Activated CD4-positive, alpha-beta memory T cell treated with anti-CD3 and anti-CD28 coated beads, Interleukin-2, amount 10 ng/mL, durations not matched to agents 7 days and 5 days (primary cell): ENCODE measurements at places on chromosomes 12 and 14. TPM values are rescaled to one million over a fixed set of nuclear protein-coding genes. Genes with fewer than 3 reads are reported as not detected.

The NGB gene
- not detected for total RNA-seq

GRCh38 chr12:180445-180844 is 33.5 kb downstream of the SLC6A12 start:
- DNase-seq = peak; percentile 28

DNA sequence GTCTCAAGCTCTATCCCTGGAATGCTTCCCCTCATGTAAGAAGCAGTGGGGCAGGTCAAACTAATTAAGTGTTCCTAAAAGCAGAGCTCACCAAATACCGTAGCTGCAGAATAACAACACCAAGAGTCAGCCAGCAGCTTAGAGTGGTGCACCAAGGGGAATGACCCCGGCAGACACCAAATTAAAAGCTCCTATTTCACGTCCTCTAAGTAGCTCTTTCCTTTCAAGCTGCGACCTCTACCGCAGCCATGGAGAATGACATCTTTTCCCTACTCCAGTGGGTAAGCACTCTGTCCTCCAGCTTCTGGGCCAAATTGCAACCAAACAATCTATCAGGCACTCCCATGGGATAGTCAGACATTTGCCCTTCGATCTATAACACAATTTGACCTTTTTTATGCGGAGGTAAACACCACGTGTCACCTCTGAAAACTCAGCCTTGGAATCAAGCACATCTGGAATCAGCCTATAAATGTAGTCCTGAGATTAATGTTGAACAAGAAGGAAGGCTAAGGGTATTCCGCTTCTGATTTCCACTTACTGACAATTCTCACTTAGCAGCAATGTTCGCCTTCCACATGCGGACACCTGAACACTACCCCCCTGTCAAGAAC is 67.6 kb upstream of the CDKN3 start:
- DNase-seq = no peak

The CACNA2D4 gene
- total RNA-seq = 23.6 TPM

GRCh38 chr12:57479376-57480115 is at the start of gene ARHGAP9:
Gene ARHGAP9 (minus strand): TSS chr12:57479866. CDS start chr12:57479406, 460 bp downstream.
- DNase-seq = peak; percentile 73

- no peak for DNase-seq
These were observed 15.3 kb downstream of the VPS37B start for GRCh38 chr12:122880668-122881067.

DNA sequence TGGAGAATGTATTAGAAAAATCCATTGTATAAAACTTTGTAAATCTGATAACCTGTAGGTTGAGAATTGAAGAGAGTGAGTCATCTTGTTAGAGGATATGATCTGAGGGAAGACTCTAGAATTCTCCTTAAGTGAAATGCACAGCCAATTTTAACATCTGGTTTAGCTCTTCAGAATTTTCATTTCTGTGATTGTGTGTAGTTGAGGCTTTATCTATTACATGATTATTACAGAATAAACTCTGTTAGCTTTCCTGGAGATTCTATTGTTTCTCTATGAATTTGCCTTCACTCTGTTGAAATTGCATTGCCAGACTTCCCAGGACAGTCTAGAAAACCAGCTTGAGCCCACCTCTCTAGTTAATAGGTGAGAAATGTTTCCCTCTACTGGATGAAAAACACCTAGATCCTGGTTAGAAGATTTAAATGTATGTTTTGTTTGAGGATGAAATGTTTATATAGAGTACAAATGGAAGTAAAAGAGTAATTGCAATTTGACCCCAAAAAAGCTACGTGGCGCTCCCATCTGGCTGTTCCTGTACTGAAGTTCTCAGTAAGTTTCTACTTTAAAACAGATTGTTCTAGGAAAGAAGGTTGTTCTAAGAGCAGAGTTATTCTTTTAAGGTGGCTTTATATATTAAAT is 2.9 kb downstream of the NUDT4 start:
- DNase-seq = no peak

The BEGAIN gene
- total RNA-seq = 3.1 TPM

DNA sequence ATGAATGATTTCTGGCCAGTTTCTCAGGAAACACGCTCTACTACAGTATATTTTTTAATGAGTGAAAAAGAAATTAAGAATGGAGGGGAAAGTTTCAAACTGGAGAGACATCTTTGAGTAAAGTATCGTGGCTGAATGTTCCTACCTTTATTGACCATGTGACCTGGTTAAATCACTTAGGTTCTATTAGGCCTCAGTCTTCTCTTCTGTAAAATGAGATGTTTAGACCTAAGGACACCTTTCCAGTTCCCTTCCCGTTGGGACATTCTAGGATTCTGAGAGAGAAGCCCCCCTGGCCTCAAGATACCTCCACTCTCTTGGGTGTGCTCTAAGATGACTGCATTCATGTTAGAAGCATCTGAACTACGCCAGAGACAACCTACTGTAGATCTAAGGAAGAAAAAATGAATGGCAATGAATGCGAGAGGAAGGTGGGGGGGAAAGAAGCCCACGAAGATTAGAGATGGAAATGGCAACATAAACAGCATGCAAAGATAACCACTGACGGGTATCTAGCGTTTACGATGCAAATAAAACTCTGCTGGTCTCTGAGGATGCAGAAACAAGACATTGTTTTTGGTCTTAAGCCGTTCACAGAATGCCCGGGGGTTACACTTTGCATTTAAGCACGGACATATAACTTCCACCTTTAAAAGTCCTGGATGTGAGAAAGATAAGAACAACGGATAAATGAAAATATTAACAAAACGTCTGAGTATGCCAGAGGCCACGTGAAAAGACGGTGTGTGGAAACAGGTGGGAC is 599 bp upstream of the CPSF6 start:
- no peak for DNase-seq

GRCh38 chr14:104800771-104801519 is at the start of gene ZBTB42:
Gene ZBTB42 (plus strand): TSS chr14:104801101. CDS start chr14:104801198, 97 bp downstream.
- peak; percentile 79 for DNase-seq

DNA sequence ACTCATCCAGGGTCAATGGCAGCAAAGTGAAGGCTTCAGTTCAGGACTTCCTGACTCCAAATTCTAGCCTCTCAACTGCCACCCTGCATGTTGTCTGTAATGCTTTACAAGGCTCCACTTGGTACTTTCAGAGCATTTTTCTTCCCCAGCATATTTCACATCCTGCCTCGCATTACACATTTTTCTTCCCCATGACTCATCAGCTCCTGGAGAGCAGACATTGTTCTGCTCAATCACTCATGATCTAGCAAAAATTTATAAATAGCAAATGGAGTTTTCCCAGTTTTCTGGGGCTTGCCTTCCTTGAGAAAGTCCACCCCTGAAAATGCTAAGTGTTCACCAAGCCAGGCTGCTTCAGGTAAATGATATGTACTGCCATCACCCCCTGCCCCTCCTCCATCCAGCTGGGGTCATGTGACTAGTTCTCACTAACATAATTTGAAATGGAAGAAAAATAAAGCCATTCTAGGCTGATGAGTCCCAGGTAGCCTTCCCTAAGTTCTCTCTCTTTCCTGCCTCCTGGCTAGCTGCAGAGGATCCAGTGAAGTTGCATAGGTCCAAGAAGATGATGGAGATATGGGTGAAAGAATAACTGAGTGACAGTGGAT is 69.4 kb downstream of the ARMH4 start:
- no peak for DNase-seq

GRCh38 chr12:118959348-118959747 is 22.0 kb upstream of the SRRM4 start:
- DNase-seq = no peak

The SLCO1B1 gene
- not detected for total RNA-seq

- no peak for DNase-seq
These were observed 35.8 kb downstream of the NCKAP5L start for GRCh38 chr12:49792181-49792970.

DNA sequence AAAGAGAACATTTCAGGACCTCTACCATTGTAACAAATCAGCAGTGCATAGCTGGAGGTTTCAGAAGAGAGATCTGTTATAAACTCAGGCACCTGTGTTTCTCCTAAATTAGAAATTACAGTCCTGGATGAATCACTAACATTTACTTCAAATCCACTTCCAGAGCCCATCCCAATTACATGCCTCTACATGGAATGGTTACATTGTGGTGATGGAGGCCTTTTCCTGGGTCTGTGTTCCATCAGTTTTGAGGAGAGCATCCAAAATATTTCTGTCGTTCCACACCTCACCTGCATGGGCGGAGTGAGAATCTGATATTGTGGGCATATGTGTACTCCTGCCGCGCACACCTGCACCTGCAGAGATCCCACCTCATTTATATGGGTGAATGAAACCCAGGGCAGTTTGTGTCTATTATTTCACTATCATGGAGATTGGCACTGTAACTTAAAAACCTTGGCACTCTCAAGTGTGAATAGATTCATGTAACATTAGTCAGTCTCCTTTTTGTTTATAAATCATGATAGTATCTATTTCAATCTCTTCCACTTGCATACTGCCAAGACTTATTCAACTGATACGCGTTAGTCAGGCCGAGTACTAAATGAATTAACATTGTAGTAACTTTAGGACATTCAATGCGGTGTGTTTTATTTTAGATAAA is 215.1 kb upstream of the FAR2 start:
- DNase-seq = no peak

The PLEKHD1 gene
- 0.15 TPM for total RNA-seq

DNA sequence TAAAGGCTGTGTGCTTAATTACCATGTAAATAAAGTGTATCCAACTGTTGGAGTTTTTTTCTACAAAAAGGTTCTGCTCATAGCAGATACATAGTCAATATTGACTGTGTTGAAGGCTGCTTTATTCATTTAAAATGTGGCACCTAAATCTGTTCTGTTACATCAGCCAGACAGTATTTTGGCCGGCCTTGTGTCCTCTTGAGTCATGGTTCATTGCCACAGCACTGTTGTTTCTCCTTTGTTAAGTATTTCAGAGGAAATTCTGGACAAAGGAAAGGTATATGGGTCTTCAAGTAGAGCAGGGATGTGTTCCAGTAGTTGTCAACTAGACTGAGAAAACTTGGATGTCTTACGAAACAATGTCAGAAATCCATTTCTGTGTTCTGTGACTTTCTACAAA is 95.5 kb downstream of the SLC38A6 start:
- DNase-seq = no peak

DNA sequence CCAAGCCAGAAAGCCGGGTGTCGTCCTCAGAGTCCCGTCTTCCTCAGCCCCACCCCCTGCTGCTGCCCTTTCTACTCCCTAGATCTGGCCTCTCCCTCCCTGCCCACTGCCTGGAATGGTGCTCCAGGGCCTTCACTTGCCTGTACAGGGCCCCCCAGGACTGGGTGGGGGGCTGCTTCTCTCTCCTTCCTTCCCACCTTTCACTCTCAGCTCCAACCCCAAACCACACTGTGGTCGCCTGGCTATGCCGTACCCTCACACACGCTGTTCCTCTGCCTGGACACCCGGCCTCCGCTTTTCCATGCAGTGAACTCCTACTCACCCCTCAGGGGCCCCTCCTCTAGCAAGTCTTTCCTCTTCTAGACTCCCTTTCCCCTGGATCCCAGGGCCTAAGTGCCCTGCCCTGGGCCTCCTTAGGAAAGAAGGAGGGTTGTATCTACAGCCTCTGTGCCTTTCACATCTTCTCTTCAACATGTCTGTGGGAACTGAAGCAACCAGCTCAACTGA is 25.5 kb upstream of the DIO3 start:
- DNase-seq = no peak

DNA sequence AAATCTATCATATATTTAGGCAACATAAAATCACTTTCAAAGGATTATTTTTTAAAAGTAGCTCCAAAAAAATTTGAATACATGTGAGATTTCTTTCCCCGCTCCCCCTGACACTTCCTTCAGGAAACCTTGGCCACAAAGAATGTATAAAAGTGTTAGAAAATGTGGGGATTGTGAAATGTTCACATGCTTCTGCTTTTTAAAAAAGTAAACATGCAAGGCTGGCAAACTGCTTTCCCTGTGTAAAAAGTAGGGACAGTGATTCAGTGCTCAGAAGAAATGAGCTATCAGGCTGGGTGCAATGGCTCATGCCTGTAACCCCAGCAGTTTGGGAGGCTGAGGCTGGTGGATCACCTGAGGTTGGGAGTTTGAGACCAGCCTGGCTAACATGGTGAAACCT is 26.6 kb downstream of the MBIP start:
- DNase-seq = no peak

- DNase-seq = no peak
These were observed 479.7 kb downstream of the FSCB start for GRCh38 chr14:44027397-44027796.

GRCh38 chr14:59483363-59483762 is 845 bp downstream of the L3HYPDH start:
- DNase-seq = no peak

The VWF gene
- not detected for total RNA-seq

GRCh38 chr12:39127401-39127800 is 222.0 kb upstream of the CPNE8 start:
- DNase-seq = no peak

The ZFHX2 gene
- total RNA-seq = 1.8 TPM

DNA sequence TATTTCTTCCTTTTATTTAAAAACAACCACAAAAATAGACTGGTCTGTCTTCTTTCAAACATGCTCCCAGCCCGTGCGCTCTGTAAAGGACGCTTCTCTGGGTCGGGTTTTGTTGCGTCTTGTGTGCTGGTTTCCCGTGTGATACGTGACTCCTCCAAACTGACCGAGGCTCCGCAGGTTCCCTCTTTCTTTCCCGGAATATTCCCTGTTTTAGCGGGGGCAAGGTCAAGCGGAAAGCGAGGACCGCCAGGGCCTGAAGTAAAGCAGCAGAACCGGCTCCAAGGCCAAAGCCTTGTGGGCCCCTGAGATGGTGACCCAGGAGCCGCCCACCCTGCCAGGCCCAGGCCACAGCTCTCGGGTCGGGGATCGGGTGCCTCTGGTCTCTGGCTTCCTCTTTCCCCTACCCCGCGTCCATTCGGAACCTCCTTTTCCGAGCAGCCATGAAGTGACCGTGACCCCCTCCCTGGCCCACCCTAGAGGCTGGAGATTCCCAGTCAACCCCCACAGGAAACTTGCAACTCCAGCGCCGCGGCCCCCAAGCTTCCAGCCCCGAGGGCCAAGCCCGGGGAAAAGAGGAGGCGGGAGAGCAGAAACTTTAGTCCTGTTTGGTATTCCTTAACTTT is 885 bp upstream of the HOXC10 start:
- no peak for DNase-seq

The PTHLH gene
- not detected for total RNA-seq

The GPR84 gene
- 0.18 TPM for total RNA-seq

DNA sequence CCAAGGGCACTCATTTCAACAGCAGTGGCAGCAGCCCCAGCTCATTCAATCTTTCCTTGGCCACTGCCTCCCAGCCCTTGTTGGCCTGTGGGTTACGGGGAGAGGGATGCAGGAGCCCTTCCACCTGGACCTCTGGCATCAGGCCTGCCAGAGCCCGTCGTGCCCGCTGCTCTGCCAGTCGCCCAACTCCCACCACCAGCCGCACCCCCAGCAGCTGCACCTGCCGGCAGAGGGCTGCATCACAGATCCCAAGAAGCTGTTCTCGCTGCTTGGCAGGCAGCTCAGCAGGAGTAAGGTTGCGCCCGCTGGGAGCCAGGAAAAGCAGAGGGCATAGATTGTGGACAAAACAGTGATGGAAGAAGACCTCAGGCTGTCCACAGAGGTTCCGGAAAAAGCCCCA is 6.7 kb downstream of the SMUG1 start:
- no peak for DNase-seq

GRCh38 chr14:96072076-96072475 is 32.9 kb downstream of the C14orf132 start:
- DNase-seq = no peak

The RERGL gene
- total RNA-seq = not detected

The TWF1 gene
- total RNA-seq = 33.6 TPM

- DNase-seq = no peak
These were observed 437.9 kb downstream of the BCL11B start for GRCh38 chr14:98834119-98834518.
